ENCODE measurements at places on chromosomes 7 and 10.

GRCh38 chr7:27295236-27295635 lies 52.6 kb downstream of the EVX1 start:
- DNase-seq = no peak

GRCh38 chr10:45373003-45373575 lies 927 bp upstream of the ALOX5 start:
- no peak for DNase-seq

GRCh38 chr10:73159038-73159648 lies 8.7 kb downstream of the ECD start:
- peak; percentile 63 for DNase-seq

DNA sequence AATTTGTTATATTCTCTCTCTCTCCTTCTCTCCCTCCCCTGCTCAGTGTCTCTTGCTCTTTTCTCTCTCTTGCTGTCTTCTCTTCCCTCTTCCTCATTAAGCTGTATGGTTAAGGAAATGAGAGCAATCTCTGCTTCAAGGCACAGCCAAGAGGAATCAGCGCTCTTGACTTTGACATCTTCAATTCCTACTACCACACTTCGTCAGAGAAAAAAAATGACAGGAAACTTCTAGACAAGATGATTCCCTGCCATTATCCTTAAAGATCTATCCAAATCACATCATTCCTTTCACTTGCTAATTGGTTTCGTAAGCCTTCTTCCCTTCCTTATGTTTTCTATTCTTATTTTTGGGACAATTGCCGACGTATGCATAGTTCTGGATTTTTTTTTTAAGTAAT lies 425.0 kb downstream of the KCNMA1 start:
- no peak for DNase-seq

GRCh38 chr10:79334573-79334972 lies 12.7 kb upstream of the PPIF start:
- no peak for DNase-seq

DNA sequence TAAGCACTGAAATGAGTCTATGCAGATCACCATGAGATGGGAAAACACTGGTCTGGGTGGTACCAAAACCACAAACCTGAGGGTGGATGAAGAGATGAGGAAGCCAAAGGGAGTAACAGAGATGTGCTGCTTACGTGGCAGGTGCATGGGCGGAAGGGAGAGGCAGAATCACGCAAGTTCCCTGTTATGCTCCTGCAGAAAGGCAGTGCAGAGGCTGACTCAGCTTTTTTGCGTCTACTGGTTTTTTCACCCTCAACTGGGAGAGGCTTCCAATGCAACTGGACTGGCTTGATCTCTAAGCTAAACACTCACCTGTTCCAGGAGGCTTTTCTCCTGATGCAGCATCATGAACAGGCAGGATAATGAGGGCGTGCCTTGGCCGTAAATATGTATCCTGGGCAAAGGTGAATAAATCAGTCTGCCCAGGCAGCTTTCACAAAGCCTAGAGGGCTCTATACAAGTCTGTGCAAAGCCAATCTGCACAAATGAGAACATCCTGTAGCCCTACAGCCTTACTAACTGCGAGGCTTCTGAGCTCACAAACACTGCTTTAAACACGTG lies 95.4 kb upstream of the AFAP1L2 start:
- no peak for DNase-seq

DNA sequence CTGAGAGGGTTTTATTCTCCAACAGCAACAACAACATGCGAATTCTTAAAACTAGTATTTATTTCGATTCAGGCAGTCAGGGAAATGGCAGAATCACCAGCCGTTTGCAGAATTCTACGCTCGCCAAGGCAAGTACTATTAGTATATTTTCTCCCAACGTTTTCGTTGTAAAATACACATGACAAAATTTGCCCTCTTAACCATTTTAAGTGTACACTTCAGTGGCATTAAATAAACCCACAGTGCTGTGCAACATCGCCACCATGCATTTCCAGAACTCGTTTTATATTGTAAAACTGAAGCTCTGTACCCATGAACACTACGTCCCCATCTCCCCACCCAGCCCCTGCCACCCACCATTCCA lies 10.8 kb downstream of the EN2 start:
- DNase-seq = no peak

DNA sequence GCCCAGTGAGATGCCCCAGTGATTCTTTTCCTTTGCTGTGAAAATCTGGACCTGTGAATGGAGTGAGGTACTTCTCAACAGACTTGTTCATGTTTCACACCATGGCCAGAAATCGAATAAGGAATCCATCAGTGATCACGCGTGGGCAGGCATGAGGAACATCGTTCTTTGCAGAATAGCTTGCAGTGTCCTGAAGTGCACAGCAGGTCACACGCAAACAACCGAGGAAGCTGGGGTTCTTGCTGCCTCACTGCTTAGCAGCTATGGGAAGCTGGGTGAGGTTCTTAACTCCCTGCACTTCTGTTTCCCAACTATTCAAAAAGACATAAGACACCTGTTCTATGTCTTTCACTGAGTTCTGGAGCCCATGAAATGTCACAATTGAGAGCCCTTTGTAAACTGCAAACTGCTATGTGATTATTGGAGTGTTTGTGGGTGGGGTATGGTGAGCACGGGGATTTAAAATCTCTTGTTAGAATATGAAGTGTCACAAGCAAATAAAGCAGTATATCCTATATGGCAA lies 253.4 kb downstream of the KIAA1217 start:
- DNase-seq = no peak

DNA sequence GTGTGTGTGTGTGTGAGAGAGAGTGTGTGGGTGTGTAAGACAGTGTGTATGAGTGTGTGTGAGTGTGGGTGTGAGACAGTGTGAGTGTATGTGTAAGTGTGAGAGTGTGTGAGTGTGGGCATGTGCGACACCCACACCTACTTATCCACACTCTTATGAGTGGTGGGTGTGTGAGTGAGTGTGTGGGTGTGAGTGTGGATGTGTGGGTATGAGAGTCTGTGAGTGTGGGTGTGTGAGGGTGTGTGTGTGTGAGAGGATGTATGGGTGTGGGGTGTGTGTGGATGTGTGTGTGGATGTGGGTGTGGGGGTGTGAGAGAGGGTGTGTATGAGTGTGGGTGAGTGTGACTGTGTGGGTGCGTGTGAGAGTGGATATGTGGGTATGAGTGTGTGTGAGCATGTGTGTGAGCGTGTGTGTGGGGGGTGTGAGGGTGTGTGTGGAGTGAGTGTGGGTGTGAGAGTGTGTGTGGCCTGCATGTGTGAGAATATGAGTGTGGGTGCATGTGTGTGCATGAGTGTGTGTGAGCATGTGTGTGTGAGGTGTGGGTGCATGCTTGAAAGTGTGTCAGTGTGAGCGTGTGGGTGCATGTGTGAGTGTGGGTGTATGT lies 15.1 kb downstream of the VWC2 start:
- DNase-seq = no peak

GRCh38 chr7:75042831-75043703 lies 30.5 kb downstream of the RCC1L start:
- no peak for DNase-seq

DNA sequence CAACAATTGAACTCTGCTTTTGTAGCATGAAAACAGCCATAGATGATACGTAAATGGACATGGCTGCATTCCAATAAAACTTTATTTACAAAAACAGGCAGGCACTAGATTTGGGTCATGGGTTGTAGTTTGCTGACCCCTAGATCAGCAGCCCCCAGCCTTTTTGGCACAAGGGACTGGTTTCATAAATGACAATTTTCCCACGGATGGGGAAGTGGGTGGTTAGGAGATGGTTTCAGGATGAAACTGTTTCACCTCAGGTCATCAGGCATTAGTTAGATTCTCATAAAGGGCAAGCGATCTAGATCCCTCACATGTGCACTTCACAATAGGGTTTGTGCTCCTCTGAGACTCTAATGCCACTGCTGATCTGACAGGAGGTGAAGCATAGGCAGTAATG lies 16.5 kb upstream of the ANK3 start:
- DNase-seq = no peak

DNA sequence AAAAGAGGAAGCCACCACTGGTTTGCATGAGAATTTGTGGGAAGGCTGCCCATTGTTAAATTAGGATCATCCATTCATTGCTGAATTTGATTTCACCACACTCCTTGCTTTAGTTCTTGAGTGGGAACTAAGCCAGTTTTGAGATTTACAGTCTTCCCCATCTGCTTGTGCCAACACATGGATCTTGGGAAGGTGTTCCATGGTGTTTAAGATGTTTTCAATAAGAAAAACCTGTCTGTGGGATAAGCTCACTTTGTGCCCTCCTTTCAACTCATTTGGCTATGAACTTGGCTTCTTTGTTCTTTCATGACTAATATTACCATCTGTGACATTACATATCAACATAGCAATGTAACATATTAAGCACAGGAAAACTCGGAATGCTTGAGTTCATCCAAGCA lies 73.2 kb downstream of the INHBA start:
- peak; percentile 50 for DNase-seq

GRCh38 chr10:4243651-4244050 lies 458.6 kb upstream of the KLF6 start:
- peak; percentile 99 for DNase-seq

DNA sequence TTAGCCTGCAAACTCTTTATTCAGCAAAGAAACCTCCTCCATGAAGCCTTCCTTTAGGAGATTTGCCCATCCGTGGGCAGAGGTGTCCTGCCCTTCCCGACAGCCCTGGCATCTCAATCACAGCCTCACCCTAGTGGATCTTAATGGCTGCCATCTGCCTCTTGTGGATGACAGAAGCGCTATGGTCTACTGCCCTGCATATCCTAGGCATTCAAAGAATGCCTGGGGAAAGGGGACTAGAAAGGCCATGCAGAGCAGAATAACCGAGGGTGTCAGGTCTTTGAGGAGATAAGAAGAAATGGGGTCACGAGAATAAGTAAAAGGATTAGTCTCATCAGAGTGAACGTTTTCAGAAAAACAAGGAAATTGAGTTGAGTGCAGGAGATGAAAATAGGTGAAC lies 57.7 kb upstream of the SPOCK2 start:
- no peak for DNase-seq

- DNase-seq = peak; percentile 59
Measured at GRCh38 chr10:122911889-122912484, 1.6 kb downstream of the FAM24A start.

GRCh38 chr7:51275532-51275931 lies 41.1 kb downstream of the COBL start:
- DNase-seq = no peak

DNA sequence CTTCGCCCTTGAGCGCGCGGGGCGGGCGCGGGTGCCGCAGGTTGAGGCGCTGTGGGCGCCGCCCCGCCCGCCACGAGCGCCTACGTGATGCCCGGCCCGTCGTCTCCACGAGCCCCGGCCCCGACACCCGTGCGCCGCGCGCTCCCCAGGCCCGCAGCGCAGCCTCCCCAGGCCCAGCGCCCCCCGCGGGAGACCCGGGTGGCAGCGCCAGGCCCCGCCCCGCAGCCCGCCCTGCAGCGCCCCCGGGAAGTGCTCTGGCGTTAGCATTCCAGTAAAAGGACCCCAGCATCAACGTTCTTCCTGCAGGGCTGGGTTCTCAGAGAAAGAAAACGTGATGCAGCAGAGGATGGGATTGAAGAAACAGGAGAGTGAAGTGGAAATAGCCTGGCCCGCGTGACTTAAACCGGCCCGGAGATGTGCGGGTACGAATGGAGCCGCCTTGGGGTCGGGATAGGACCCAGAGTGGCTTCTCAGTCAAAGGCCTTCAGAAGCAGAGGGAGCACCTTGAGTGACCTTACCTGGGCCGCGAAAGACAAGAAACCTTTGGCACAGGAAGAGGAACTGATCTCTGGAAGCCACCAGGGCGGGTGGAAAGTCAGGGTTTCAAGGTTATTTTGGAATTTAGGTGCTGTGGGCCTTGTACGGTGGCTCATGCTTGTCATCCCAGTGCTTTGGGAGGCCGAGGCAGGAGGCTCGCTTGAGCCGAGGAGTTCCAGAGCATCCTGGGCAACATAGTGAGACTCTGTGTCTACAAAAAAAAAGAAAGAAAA lies 1.8 kb downstream of the PFKP start:
- peak; percentile 37 for DNase-seq

GRCh38 chr10:1134156-1134555 lies 78.0 kb downstream of the WDR37 start:
- DNase-seq = no peak

- DNase-seq = peak; percentile 78
Measured at GRCh38 chr10:34102237-34102673, 712.8 kb downstream of the PARD3 start.

DNA sequence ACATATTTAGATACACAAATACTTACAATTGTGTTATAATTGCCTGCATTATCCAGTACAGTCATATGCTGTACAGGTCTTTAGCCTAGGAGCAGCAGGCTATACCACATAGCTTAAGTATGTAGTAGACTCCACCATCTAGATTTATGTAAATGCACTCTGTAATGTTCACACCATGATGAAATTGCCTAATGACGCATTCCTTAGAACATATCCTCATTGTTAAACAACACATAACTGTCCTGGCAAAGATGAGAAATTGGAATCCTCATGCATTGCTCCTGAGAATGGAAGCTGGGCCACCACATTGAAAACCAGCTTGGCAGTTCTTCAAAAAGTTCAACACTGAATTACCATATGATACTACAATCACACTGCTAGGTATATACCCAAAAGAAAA lies 1002.8 kb upstream of the CELF2 start:
- DNase-seq = no peak

- no peak for DNase-seq
Measured at GRCh38 chr7:131586259-131586658, 29.8 kb upstream of the PODXL start.

- DNase-seq = peak; percentile 71
Measured at GRCh38 chr10:60425392-60426110, 35.9 kb upstream of the ANK3 start.

GRCh38 chr7:50266635-50267386 lies 37.7 kb upstream of the IKZF1 start:
- no peak for DNase-seq

GRCh38 chr7:106736508-106737201 lies 75.7 kb upstream of the CCDC71L start:
- DNase-seq = peak; percentile 82

DNA sequence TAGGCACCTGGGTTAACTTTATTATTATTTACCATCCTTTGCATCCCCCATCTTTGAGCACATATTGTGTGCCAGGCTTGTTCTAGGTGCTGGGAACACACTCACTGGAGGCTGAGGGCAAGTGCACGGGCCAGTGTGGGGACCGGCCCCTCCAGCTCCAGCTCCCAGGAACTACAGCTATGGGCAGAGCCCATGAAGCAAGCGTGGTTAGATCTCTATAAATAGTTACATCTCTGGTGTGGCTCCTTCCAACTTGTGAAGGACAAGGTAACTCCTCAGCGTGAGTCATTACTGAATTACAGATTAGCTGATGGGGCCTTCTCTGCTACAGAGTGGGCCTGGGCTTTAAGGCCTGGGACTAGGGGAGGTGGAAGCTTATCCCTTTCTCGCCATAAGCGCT lies 583.5 kb downstream of the SDK1 start:
- no peak for DNase-seq

GRCh38 chr10:132716691-132717490 lies 69.1 kb downstream of the NKX6-2 start:
- no peak for DNase-seq

GRCh38 chr7:23593706-23594105 lies 3.5 kb upstream of the CCDC126 start:
- DNase-seq = no peak

- no peak for DNase-seq
Measured at GRCh38 chr10:131815266-131816156, 85.3 kb upstream of the PPP2R2D start.

- DNase-seq = no peak
Measured at GRCh38 chr7:69739931-69740431, 141.7 kb downstream of the AUTS2 start.

GRCh38 chr7:82414389-82414788 lies 29.2 kb downstream of the CACNA2D1 start:
- no peak for DNase-seq

- no peak for DNase-seq
Measured at GRCh38 chr10:124990671-124991625, 49.0 kb downstream of the ZRANB1 start.

GRCh38 chr10:92574548-92575261 lies 812 bp upstream of the IDE start:
- no peak for DNase-seq

All from EH (cell line).